A549 treated with CORT108297 at 1 μM for 4 hours (cell line): ENCODE measurements at places on chromosomes 4 and X. TPM values are rescaled to one million over a fixed set of nuclear protein-coding genes. Genes with fewer than 3 reads are reported as not detected.

Gene OTOP1
- not detected in 5 replicates for total RNA-seq

Gene SATL1
- total RNA-seq: not detected in 5 replicates

Gene HAND2
- 0.22 to 0.81 TPM (median 0.49 TPM) in 5 replicates for total RNA-seq

Gene TMPRSS11F
- not detected in 5 replicates for total RNA-seq

Gene KLKB1
- total RNA-seq: 0.07 TPM in 1 of 5 replicates, not detected in the others
